ENCODE measurements at places on chromosomes 6 and 20. TPM values are rescaled to one million over a fixed set of nuclear protein-coding genes. Genes with fewer than 3 reads are reported as not detected.

The DEFB116 gene
- not detected for total RNA-seq

DNA sequence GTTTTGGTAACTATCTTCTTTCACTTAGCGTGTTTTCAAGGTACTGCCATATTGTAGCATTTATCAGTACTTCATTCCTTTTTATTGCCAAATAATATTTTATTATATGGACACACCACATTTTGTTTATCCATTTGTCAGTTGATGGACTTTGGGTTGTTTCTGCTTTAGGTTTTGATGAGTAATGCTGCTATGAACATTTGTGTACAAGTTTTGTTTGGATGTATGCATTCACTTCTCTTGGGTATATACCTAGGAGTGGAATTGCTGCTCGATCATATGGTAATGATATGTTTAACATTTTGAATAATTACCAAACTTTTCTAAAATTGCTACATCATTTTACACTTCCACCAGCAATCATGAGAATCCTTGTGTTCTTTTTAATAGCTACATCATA lies 6.4 kb upstream of the SLC22A7 start:
- DNase-seq = no peak

DNA sequence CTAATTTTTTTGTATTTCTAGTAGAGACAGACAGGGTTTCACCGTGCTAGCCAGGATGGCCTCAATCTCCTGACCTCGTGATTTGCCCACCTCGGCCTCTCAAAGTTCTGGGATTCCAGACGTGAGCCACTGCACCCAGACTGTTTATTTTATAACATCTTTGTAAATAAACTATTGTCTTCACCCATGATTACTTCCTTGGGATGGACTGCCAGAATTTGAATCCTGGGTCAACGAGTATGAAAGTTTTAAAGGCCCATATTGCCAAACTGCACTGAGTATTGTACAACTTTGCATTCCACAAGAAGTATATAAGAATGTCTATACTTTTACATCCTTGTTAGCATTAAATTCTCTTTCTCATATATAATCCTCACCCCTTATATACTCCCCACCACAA lies 38.6 kb downstream of the ZHX3 start:
- no peak for DNase-seq

DNA sequence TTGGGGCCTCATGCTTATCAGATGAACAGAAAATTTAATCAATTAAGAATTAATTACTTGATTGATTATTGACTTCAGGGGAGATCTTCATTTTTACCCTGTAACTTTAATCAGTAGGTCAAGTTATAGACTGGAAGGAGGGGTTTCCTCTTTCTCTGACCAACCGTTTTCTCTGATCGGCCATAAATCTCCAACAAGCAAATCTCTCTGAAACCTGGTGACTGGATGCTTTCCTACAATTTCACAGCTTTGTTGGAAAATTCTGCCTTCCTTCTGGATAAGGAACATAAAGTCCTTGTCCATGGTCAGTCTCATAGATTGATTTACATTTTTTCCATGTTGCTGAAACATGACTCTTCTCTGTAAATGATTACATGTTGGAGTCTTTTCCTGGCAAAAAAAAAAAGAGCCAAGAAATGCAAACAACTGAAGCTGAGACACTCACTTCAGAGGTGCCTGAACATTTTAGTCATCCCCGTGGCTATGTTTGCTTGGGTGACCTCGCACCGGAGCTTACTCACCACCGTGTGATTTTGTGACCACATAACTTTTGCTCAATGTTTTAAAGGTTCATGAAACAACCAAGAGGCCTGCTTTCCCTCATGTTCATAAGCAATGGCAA lies 31.0 kb downstream of the IRF4 start:
- DNase-seq = peak; percentile 17

GRCh38 chr20:57470212-57470522 lies 54.8 kb downstream of the CTCFL start:
- DNase-seq = no peak

GRCh38 chr6:140554421-140554820 lies 1180.0 kb upstream of the CITED2 start:
- DNase-seq = no peak
